ENCODE measurements at places on chromosomes 6 and 20. TPM values are rescaled to one million over a fixed set of nuclear protein-coding genes. Genes with fewer than 3 reads are reported as not detected.

DNA sequence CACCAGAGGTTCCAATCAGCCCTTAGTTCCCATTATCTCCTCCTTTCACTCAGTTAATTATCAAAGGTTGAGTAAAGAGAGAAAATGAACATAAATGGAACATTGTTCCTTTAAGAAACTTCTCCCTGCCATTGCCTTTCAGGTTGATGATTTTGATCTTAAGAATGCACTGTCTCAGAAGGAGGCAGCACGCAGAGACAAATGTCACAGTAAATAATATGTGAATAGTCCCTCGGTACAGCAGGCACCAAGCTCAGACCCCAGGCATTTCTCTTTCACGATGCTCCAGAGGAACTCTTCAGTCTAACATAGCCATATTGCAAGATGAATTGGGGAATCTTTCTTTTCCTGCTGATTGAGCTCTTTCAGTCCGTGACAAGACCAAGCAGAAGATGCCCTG, 435.3 kb upstream of the SPTLC3 start:
- no peak for DNase-seq

DNA sequence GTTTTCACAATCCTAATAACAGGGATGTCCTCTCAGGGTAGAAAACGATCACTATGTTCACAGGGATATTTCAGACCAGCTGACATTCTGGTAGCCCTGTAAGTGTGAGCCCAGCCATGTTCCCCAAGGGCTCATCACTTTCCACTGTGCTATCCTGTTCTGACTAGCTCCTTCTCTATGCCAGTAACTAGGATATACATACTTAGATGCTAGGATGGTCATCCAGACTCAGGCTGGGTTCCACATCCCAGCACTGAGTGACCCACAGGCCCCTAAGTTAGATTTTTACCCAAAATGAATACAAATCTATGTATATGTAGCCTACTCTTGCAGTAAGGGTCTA, 83.0 kb downstream of the CD164 start:
- no peak for DNase-seq

DNA sequence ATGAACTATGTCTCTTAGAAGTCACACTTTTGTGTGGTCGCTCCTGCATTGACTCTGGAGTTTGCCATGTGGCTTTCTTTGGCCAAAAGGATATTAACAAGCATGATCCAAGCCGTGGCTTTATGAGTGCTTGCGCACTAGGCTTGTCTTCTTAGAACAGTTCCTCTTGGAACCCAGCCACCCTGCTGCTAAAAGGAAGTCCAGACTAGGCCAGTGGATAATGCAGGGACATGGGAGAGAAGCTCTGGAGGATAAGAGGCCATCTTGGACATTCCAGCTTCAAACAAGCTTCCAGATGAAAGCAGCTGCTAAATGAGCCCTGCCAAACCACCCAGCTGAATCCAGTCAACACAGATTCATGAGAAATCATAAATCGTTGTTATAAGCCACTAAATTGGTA, 346.4 kb downstream of the CDC5L start:
- DNase-seq, result no peak

- DNase-seq, result no peak
These were observed 54.6 kb downstream of the SLC2A10 start for GRCh38 chr20:46764068-46764467.

DNA sequence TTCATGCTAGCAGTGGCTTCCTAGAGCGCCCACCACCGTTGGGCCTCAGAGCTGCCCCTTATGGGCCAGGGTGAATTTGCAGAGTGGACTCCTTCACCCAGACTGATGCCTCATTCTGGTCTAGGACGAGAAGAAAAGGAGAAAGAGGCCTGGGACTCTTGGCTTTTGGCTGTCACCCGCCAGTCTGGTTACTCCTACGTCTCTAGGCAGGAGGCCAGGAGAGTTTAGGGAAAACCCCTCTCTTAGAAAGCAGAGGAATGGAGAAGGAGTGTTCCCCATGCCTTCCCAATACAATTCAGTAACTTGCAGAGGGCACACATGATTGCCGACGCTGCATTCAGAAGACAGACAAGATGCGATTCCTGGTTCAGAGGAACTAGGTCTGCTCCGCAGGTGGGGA, 70.1 kb downstream of the CDC5L start:
- no peak for DNase-seq

DNA sequence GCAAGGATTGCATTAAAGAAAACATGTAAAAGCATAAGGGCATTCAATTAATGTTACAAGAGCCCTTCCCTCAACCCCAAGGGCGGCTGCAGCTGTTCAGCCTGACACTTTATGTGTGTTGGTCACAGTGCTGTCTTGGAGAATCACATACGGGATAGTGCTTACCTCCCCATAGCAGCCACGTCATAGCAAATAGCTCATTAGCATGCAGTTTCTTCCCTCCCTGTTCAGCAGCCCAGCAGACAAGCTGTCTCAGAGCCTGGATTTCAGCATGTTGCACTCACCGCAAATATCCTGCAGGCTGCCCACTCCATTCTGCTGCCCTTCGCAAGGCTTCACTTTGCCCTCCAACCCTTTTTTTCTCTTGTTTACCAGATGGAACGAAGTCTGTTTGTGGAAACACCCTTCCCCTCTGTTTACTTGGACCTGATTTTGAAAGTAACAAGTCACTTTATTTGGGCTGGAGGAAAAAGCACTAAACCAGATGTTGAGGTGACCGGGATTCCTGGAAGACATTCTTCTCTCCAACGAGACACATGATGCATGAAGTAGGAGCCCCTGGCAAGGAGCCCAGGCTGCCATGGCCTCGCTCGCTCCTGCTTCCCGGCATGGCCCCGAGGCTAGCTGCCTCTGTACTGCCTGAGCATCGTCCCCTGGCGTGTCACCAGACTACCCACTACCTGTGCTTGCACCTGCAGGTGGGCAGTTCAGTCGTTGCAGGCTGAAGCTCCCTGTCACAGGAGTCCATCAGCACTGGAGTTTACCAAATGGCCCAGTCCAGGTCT, 151.6 kb upstream of the GMDS start:
- DNase-seq, result no peak

CRISP2 gene
- 0.91 TPM for total RNA-seq
